ENCODE measurements at places on chromosomes 1 and 21. TPM values are rescaled to one million over a fixed set of nuclear protein-coding genes. Genes with fewer than 3 reads are reported as not detected.

The PARS2 gene
- total RNA-seq: 5.5 TPM

The PLEKHN1 gene
- 1.9 TPM for total RNA-seq

The TFF3 gene
- 0.29 TPM for total RNA-seq

The CFAP107 gene
- total RNA-seq: not detected

The MIXL1 gene
- total RNA-seq: not detected

The C1orf210 gene
- total RNA-seq: not detected

The TENT5C gene
- 5.8 TPM for total RNA-seq

The LIN28A gene
- 0.37 TPM for total RNA-seq

The MCOLN2 gene
- total RNA-seq: 32.9 TPM

The TMEM200B gene
- total RNA-seq: 0.61 TPM

The SH2D1B gene
- not detected for total RNA-seq

The KLHDC7A gene
- not detected for total RNA-seq

The AGT gene
- 0.66 TPM for total RNA-seq

The EVA1C gene
- 15.3 TPM for total RNA-seq

The WRAP73 gene
- total RNA-seq: 32.7 TPM

The OR2AK2 gene
- total RNA-seq: not detected

The DLGAP3 gene
- 1.0 TPM for total RNA-seq

The TMEM52 gene
- 3.5 TPM for total RNA-seq

The REN gene
- total RNA-seq: not detected

The EFNA1 gene
- total RNA-seq: 0.30 TPM

The SPRR1B gene
- not detected for total RNA-seq

The CFAP141 gene
- total RNA-seq: not detected

The CLCNKA gene
- not detected for total RNA-seq

The HENMT1 gene
- 12.0 TPM for total RNA-seq

The ECM1 gene
- 0.50 TPM for total RNA-seq

The CELA2A gene
- 0.52 TPM for total RNA-seq

The SLC44A5 gene
- total RNA-seq: not detected

The CRNN gene
- not detected for total RNA-seq

The ITLN2 gene
- not detected for total RNA-seq
